ENCODE measurements at places on chromosomes 2 and 18.

GRCh38 chr2:9697909-9698308, 67.1 kb upstream of the YWHAQ start:
- no peak for DNase-seq

- DNase-seq, result peak; percentile 79
Measured at GRCh38 chr18:74353169-74353775, 37.6 kb downstream of the C18orf63 start.

DNA sequence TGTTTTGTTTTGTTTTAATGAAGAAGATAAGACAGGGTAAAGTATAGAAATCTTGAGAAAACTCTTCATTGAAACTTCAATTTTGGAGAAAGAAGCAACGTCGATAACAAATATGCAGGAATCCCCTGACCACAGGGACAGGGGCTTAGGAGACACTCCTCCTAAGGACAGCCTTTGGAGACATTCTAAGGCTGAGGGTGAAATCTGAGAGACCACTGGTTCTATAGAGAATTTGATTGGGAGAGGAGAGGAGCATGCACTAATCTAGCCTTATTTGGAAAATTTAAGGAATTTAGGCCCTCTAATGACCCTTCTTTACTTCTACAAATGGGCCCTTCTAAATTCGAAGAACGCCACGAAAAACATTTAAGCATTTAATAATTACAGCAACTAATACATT, 207.6 kb downstream of the PPP1R1C start:
- DNase-seq, result peak; percentile 10

DNA sequence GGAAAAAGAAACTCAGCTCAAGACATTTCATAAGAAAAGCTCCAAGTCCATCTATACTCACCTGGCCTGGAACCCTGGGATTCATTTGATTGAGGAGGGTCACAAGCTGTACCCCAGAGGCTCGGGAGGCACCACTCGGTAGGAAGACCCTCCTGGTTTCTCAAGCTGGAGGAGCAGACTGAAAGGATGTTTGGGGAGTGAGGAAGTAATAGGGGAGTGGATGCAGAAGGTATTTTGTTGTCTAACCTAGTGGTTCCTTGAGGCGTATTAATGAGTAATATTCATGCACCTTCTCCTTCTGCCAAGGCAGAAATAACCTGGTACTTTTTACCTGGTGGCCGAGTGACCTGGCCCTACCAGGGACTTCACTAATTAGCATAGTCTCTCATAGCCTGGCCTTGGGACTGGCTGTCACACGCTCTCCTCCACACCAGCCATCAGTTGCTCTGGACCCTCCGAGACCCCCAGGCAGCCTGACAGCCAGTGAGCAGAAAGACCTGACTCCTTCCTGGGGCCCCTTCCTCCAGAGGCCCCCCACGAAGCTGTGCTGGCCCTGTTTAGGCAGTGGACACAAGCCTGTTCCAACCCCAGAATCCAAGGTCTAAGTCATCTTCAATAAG, 161.4 kb downstream of the BCL2 start:
- DNase-seq, result no peak

DNA sequence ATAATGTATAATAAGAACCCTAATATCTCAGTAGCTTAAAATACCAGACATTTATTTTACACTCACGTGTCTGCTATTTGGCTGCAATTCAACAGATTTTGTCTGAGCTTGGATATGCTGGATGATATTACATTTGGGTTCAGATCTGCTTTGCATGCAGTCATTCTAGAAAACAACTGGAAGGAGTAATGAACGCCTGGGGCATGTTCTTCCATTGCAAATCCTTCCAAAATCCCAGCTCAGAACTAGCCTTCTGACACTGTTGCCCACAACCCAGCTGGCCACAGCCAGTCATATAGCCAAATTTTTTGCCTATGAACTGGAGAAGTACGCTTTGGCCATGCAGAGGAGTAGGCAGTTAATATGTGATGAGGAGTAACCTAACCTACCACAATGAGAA, 597.8 kb upstream of the VRK2 start:
- DNase-seq, result no peak

DNA sequence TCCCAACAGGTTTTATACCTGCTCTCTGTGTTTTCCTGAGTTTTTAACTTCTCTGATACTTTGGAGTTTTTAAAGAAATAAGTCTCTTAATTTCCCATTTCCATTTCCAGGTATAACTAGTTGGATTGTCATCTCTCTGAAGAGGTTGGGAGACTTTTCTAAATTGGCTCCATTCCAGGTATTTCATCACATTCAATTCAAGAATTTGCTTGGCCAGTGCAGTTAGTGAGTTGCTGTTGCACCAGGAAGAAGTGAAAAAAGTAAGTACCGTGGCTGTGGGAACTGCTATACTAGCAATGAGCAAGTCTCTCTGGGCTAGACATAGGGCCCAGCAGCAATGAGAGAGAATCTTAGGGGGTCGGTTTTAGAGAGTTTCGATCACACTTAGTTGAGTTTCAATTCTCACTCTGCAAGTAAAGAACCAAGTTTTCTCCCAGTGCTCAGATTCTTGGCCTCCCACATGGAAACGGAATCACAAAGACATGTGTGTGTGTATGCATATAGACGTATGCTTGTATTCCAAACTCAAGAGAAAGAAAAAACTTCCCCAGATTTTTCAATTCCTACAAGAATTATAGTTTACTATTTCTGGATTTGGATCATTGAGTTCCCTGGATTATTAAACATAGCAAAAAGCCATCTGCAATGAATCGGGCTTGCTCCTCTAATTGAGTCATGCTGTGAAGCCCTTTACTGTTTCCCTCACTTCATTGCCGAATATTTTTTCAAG, 894.4 kb downstream of the BCL11A start:
- DNase-seq, result no peak

DNA sequence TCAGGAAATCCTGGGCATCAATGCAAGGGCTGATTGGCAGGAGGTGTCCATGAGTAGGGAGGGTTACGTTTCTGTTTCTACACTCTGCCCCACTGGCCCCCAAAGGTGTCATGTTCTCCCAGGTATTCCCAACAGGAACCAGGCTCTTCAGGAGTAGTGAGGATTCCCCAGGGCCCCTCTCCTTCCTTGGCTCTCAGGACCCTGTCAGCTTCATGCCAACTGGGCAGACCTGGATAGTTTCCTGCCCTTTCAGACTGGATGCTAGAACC, 480.6 kb upstream of the HS6ST1 start:
- no peak for DNase-seq

DNA sequence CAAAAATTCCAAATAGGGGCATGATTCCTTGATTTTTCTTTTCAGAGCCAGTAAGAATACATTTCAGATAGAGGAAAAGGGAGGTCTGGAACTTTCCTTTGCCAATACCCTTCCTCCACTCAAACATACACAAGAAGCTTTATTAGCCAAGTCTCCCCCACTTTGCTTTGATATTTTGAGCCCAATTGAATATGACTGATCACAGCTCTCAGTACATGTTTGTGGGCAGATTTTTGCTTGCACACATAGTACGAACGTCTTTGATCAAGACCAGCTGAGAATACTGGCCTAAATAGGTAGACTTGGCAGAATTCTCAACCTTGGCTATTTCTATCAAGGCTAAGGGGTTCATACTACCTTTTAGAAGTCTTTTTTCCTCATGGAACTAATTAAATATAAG, 148.8 kb upstream of the PGAP1 start:
- DNase-seq, result no peak

GRCh38 chr2:160931531-160931930, 228.7 kb upstream of the TANK start:
- DNase-seq, result no peak

DNA sequence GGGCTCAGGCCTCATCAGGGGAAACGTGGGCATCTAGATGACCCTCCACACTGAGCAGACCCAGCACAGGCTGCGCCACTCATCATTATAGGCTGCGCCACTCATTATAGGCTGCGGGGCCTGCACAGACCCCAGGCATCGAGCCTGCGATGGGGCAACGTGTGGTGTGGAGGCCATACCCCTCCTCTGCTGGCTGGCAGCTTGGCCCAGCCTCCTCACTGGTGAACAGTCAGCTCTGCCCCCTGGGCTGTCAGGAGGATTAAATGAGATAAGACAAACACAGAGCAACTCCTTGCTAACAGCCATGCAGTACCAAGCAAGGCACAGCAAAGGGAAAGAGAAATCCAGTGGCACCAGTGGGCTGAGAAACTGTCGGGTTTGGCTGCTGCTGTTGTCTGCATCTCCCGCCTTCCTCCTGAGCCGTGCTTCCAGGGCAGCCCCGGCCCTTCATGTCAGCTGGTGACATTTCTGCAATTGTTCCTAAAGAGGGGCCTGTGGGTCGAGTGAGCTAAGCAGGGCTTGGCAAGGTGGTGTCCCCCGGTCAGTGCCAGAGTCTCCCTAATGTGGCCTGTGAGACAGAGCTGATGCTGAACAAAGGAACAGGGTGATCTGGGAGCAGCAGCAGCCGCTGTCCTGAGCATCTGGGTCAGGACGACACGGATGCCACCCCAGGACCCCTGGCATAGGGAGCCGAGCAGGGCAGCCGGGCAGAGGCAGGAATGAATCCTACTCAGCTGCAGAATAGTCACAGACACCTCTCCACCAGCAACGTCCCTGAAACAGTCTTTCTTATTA, 48.7 kb downstream of the RRM2 start:
- no peak for DNase-seq

DNA sequence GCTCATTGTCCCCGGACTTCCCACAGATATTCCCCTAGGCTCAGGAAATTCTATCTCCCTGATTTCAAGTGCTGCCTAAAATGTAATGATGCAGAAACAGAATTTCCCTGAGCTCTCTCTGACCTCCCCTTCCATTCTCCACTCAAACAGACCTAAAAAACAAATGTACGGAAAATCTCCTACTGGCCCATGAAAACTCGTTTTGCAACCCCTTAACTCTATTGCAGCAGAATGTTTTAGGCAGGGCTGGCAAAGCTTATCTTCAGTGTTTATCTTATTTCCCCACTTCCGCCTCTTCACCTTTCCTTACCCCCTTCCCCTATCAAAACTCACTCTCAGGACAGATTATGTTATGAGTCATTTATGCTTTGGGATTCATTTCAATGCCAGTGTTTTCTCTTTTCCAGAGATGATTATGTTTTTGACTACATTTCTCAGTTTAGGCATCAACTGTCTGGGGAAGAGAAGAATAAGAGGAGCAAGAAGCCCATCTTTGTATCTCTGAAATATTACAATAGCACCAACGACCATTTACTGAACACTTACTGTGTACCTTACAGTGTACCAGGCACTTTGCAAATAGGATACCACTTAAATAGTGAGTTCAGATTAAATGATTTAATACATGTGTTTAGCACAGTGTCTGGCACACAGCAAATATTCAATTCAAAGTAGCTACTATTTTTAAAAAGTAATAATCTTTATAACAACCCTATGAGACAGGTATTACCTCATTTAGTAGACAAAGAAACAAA, 53.9 kb upstream of the STPG4 start:
- no peak for DNase-seq

DNA sequence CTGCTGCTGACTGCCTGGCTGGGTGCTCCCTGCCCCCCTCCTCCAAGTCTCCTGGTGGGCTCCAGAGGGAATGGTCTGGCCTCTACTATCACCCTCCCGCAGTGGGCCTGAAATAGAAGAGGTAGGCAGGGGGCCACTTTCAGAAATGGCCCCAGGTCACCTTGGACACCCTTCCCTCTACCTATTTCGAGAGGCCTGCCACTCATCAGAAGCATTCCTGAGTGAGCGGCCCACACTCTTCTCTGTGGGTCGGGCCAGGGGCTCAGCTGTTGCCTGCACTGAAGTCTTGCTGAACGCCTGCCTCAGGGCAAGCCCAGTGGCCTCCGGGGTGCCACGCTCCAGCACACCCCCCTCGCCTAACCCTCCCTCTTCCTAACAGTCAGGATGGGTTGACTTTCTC, 124.9 kb downstream of the TNS1 start:
- DNase-seq, result no peak

- DNase-seq, result no peak
Measured at GRCh38 chr18:54020156-54020745, 204.2 kb downstream of the MBD2 start.

DNA sequence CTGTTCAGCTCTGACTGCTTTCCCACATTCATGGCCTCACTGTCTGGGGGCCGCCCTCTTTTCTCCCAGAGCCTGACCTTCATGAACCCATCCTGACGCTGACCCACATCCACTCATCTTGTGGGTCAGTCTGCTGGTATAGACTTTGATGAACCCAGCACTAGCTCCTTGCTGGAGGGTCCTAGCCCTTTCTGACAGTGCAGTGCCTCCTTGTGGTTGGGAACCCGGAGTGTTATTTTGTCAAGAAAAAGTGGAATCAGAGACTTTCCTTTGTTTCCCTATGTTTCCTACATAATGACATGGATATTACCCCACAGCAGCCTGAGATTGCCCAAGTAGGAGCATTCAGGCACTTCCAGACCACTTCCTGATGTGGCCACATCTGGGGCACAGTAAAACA, 19.3 kb upstream of the OSR1 start:
- DNase-seq, result no peak

DNA sequence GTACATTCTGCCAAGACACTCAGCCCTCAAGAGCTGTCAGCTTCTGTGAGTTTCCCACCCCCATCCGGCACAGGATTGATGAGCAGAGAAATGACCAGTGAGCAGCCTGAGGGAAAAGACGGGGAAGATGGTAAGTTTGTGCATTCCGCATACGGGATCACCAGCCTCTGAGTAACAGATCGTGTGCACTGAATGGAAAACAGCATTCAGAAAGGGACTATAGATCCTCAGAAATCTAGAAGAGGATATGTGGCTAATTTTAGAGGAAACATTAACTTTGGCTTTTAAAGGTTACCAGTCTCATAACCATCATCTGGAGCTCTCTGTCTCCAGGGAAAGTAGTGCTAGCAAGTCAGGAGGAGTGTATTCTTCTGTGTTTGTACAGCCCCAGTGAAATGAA, 326.0 kb downstream of the TGIF1 start:
- no peak for DNase-seq

DNA sequence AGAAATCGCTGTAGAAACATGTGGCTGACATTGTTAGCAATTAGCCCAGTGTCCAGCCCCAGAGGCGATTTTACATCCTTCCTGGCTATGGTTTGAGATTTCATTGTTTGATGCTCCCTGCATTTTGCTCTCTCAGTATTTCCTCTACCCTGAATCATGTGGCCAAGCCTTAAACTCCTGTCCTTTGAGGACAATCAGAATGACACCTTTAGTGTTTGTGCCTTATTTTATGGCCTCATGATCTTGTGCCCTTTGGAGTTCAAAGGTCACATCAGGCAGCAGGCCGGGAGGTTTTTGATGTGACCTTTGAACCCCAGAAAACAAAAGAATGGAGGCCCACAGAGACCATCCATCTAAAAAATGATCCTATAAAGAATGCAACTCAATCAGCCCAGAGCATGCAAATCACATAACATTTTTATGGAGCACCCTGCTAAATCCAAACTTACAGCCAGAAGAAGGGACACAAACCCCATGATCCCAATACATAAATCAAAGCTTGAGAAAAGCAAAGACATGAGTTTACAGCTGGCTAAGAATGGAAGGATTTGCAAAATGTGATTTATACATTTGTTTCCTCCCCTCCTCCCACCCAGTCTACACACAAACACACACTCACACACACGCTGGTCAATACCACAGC, 52.5 kb downstream of the FECH start:
- DNase-seq, result no peak

Measured in mesendoderm (in vitro differentiated cells).